ENCODE measurements at places on chromosomes 3 and 15. TPM values are rescaled to one million over a fixed set of nuclear protein-coding genes. Genes with fewer than 3 reads are reported as not detected.

The GMNC gene
- polyA plus RNA-seq, result not detected

The MFGE8 gene
- polyA plus RNA-seq, result 247 TPM

DNA sequence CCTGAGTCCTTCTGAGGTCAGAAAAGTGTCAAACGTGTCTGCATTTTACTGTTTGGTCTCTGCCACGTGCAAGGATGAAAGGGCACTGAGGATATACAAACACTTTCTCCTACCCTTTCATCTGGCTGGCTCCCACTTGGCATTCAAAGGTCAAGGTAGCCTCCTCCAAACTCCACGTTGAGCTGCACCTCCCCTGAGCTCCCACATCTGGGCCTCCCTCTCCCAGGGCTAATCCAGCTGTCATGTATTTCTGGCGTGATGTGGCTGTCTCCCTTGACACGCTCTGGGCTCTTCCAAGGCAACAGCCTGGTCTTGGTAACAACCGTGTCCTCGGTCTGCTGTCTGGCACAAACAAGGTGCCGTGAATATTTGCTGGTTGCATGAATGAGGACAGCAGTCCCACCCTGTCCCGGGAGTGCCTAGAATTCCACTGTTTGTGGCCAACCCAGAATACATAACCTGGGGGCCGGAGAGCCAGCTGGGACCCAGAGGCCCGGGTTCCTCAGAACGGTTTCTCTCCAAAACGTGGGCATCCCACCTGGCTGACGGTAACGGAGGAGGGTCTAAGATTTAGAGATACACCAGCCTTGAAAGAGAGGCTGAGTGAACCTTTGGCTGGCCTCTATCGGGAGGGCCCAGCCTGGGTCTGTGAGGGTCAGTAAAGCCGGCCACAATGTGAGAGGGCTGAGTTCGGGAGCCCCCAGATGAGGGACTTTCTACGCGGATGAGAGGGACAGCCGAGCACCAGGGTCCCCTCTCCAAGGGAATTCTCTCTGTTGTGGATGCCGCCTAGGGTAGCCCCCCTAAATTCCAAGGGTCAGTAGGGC lies 767 bp downstream of the GLT8D1 start:
- peak; percentile 52 for DNase-seq

DNA sequence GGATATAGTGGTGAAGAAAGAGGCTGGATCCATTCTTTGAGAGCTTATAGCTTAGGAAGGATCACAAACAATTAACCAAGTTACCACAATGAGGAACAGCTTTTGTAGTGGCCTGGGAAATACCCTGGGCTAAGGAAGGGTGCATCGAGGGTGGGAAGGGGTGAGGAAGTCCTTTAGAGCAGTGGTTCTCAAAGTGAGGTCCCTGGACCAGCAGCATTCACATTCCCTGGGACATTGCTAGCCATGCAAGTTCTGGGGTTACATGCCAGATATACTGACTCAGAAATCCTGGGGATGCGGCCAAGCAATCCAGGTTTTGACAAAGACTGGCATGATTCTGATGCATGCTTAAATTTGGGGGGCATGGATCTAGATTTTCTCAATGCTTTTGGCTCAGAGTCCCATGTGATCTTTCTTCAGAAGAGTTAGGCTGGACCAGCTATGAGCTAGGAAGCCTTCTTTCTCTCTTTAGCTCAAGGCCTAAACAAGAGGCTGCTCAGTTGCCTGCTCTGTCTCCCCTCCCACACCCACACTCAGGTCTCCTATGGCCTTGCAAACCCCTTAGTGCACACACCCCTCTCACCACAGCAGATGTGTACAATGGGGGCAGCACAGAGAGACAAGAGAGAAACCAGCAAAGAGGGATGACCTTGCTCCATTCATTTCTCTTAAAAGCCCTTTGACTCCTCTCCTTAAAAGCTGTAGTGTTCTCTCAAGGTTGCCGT lies 1.8 kb upstream of the CCR1 start:
- no peak for DNase-seq

DNA sequence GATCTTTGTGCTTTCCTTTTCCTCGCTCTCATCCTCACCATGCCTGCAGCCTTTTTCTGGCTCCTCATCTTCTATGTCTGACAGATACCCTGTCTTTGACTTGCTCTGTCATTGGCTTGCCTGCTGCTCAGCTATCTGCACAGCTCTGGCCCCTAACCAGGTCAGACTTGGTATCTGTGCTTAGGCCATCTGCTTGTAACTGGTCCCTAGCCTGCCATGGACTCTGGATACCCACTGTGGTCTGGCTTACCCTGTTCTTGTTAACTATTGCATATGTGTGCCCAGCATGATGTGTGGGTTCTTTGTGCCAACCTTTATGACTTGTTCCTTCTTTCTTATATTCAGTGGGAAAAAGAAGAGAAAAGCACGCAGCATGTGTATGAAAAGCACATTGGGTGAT lies 109.7 kb upstream of the ROPN1 start:
- no peak for DNase-seq

DNA sequence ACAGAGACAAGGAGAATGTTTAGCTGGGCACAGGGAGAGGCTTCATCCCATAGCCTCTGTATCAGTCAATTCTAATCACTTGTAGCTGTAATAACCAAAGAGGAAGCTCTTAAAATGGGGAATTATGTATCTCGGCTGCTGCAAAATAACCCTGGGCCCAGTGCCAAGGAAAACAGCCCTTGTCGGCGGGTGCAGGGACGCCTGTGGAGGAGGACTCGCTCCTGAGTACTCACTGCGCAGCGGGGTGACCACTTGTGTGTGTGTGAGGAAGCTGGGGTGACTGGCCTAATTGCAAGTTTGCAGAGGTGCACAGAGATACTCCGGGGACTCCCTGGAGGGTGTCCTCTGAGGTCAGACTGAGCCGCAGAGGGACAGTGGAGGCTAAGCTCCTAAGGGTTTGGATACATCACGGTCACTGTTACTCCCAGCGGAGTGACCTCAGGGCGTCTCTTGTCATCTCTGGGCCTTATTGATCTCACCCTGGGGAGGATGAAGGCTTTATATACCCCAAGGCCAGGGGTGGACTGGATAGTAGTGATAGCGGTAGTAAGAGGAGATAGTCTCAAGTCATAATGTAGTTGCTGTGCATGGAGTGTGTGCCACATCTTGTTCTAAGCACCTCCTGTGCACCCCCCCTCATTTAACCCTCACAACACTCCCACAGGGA lies 37.2 kb downstream of the SLC6A6 start:
- DNase-seq, result peak; percentile 87

Data from SK-N-SH (cell line).